ENCODE measurements at places on chromosomes 3 and 15.

DNA sequence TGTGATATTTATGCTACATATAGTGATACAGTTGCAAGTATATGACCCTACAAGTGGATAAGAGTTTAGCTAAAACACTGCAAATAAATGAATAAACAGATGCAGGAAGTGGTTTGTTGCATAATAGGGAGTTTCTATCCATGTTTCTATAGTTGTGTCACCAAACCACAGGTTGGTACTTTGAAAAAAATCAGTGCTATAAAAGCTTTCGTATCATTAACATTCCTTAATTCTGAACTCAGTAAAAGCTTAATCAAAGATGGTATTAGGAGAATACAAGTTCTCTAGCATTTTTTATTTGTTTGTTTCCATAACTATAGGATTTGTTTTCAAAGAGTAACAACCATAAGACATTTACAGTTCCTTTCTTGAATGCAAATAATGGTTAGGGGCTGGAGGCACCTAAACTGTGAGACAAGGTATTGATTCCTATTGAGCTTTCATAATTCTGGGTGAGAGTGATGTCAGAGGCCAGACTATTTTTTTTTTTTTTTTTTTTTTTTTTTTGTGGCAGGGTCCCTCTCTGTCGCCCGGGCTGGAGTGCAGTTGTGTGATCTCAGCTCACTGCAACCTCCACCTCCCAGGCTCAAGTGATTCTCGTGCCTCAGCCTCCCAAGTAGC, 29.6 kb downstream of the CPOX start:
- DNase-seq, result no peak

DNA sequence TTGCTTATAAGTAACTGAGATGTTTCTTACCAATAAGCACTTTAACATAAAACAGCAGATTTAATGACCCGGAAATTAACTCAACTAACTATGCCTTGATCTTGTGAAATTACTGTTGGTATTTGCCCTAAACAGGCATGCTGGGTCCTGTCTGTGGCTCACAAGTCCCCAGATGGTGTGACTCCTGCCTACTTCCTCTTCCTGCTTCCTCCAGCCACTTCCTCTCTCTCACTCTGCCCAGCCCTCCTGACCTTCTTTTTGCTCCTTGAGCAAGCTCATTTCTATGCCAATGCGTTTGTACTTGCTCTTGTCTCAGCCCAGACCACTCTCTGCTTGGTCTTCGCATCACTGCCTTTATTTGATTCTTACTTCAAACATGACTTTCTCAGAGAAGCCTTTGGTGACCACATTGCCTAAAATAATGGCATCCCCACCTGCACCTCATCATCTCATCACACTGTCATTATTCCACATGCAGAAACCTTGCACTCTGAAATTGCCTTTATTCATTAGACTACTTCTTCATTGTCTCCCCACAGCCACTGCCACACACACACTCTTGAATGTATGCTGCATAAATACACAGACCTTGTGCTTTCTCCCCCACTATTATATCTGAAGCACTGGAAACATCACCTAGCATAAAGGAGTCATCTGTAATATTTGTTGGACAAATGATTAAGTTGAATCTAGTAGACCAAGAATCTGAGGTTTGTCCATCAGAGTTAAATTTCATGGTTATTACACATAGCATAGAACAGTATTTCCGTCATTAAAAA, 256.3 kb upstream of the SEMA6D start:
- DNase-seq, result no peak

- DNase-seq, result no peak
These were observed 55.5 kb upstream of the TOPAZ1 start for GRCh38 chr3:44186111-44186672.

DNA sequence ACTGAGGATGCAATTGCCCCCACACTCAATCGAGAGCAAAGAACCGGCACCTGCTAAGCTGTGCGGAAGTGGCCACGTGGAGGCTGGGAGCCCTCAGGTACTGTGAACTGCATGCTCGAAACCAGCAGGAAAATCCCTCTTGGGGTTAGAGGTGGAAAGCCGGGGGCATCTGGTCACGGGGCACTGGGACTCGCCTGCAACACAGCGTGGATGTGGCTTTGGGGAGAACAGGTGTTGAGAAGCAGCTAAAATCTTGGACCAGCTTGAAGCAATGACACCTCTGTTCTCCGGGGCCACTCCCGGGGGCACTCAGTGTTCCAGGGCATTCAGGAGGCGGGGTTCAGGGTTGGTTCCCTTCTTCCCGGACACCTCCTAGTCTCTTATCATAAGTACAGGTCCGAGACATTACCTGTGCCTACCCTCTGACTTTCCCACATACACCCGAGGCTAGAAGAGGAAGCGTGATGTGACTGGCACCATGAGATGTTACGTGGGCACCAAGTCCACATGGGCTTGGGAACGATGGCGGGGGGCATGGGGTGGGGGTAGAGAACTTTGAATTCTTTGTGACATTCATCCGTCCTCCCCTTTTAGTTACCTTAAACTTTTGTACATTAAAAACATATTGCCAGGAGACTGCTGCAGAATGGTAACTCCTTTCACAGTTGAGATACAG, 172.0 kb downstream of the ADAMTS17 start:
- DNase-seq, result no peak

GRCh38 chr3:193968380-193968974, 167.5 kb upstream of the HES1 start:
- DNase-seq, result no peak
